Stimulated activated CD4-positive, alpha-beta T cell treated with anti-CD3 and anti-CD28 coated beads, Interleukin-12 subunit alpha, Interleukin-12 subunit beta, amount 100 ng/mL, for 48 hours (primary cell): ENCODE measurements at places on chromosomes 5 and 9.

GRCh38 chr9:135516132-135516860 lies 4.9 kb upstream of the LCN1 start:
- no peak for DNase-seq

DNA sequence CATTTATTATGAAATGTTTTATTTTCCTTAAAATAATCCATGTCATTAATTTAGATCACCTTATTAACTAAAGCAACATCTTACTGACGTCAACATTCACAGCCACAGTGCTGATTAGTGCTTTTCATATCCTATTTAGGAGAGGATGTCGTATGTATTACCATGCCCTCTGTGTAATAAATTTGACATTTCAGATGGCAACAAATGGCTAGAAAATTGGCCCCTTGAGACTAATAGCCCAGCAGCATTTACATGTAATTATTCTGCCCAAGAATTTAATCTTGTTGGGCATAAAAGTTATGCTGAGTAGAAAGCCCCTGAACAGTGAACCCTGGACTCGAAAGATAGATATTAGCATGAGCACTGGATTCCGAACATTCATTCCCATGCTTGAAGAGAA lies 391.2 kb downstream of the PRELID2 start:
- DNase-seq = no peak

- no peak for DNase-seq
Observed at GRCh38 chr5:52952483-52952882, 36.7 kb upstream of the ITGA2 start.

DNA sequence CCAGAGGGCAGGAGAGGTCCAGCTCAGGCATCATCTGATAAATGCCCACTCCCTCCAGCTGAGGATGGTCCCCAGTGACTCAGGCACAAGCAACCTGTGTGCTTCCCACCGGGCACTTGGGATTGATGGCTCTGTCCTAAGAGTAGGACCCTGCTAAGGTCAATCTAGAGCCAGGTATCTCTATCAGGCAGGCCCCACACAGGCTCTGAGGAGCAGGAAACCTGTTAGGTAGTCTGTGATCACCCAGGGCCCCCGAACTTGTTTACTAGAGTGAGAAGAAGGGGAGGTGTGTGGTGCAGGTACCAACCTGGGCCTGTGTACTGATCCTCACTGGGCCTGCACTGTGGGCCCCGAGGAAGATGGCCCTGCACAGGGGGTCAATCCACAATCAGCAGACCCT lies 119.6 kb upstream of the FSTL4 start:
- DNase-seq = no peak

- no peak for DNase-seq
Observed at GRCh38 chr5:14218897-14219573, 75.9 kb downstream of the TRIO start.

GRCh38 chr5:1139331-1140170 lies 27.7 kb upstream of the SLC12A7 start:
- DNase-seq = no peak

GRCh38 chr9:95502248-95502647 lies 14.5 kb downstream of the PTCH1 start:
- no peak for DNase-seq

GRCh38 chr5:63923914-63924313 lies 38.3 kb downstream of the HTR1A start:
- no peak for DNase-seq

DNA sequence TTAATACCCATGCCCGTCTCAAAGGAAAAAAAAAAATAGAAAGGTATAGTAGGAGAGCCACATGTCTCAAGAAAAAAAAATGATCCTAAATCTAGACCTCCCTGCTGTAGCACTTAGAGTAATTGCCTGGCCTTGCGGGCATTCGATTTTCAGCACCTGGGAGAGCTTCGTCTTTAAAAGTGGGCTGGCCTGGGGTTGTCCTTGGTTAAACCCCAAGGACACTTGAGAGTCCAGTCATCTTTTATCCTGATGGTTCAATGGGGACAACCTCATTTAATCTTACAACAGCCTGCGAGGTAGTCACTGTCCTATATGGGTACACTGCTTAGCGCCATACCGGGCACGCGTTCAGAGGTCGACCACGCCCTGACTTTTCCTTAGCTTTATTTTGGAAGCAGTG lies 60.1 kb downstream of the MAT2B start:
- DNase-seq = no peak

DNA sequence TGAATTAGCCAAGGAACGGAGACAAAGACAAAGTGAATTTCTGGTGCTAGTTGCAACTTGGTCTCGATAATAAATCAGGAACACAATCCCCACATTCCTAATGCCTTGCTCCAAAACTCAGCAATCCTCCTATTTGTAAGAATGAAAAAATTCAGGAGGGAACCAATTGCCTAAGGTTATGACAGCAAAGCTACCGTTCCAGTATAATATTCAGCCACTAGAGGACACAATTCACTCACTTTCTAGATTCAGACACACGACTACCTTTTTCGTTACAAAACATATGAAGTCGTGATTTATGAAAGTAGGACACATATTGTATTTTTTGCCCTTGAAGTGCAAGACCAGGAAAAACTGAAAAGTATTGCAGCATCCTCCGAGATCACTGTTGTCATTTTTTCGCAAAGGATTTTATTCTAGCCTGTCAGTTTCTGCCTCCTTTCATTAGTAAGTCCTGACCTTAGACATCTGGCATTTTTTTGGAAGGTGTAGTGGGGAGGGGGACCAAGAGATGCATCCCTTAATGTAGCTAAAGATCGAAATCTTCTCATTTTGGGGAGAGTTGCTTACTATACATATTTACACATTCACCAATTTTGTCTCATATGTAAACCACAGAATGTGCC lies 133.1 kb downstream of the DOCK8 start:
- DNase-seq = no peak
